Stimulated activated CD8-positive, alpha-beta memory T cell treated with anti-CD3 and anti-CD28 coated beads, Interleukin-4, amount 100 ng/mL, for 1 hour (primary cell): ENCODE measurements at places on chromosomes 7 and 10.

GRCh38 chr10:124415210-124415609, 3.5 kb downstream of the OAT start:
- DNase-seq: no peak

GRCh38 chr7:4519819-4520520, 162.1 kb upstream of the FOXK1 start:
- DNase-seq: no peak

- DNase-seq: no peak
Measured at GRCh38 chr10:77974396-77975074, 48.0 kb upstream of the DLG5 start.

DNA sequence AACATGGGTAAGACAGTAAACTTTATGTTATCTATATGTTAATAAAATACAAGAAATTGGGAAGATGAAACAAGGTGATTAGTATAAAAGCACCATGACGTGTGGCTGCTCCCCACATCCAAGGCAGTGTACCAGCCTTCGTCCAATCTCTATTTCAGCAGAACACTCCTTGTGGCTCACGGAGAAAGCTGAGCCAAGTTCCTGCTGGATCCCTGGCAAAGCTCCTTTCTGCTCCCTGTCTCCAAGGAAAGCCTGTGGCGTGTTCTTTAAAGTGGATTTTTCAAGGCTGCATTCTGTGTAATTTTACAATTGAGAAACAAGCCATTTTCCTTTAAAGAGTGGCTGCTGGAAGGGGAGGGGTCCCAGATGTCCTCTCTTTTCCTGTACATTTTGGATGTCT, 467.3 kb downstream of the PTPRN2 start:
- DNase-seq: no peak

DNA sequence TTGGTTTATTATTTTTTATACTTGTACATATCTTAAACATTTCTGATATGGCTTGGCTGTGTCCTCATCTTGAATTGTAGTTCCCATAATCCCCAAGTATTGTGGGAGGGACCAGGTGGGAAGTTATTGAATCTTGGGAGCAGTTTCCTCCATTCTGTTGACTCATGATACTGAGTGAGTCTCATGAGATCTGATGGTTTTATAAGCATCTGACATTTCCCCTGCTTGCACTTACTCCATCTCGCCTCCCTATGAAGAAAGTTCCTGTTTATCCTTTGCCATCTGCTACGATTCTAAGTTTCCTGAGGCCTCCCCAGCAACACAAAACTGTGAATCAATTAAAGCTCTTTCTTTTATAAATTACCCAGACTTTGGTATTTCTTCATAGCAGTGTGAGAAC, 207.7 kb downstream of the TPK1 start:
- DNase-seq: no peak

GRCh38 chr7:155182406-155182970, 112.4 kb downstream of the HTR5A start:
- no peak for DNase-seq

GRCh38 chr10:76398043-76398710, 966.8 kb downstream of the LRMDA start:
- no peak for DNase-seq

- DNase-seq: no peak
Measured at GRCh38 chr10:122255509-122256301, 15.4 kb upstream of the BTBD16 start.

- DNase-seq: no peak
Measured at GRCh38 chr10:83075016-83075814, 1064.1 kb upstream of the GHITM start.

- DNase-seq: no peak
Measured at GRCh38 chr10:131843881-131844284, 56.9 kb upstream of the PPP2R2D start.
